IPS-NIHi11 (cell line): ENCODE measurements at places on chromosomes 3 and 15.
A peak's percentile ranks its signal among the peaks of the same experiment; 100 is the strongest.

DNA sequence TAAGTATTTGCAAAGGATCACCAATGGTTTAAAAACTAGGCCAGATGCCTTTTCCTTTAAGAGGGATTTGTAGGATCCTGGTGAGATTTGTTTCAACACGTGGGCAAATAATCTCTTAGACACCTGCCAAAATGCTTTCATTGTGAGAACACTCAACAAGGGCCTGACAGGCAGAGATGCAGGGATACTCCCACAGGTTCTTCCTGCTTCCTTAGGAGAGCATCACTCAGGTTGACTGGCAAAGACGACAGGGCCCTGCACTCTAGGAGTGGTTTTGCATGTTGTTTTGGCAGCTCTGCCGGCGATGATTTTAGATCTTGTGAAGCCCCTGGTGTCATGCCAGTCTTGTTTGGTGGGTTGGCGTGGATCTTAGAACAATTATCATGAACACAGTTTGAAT is 184.5 kb downstream of the NR1D2 start:
- DNase-seq: no peak

- no peak for DNase-seq
Observed at GRCh38 chr3:40021338-40021737, 211.9 kb downstream of the MYRIP start.

DNA sequence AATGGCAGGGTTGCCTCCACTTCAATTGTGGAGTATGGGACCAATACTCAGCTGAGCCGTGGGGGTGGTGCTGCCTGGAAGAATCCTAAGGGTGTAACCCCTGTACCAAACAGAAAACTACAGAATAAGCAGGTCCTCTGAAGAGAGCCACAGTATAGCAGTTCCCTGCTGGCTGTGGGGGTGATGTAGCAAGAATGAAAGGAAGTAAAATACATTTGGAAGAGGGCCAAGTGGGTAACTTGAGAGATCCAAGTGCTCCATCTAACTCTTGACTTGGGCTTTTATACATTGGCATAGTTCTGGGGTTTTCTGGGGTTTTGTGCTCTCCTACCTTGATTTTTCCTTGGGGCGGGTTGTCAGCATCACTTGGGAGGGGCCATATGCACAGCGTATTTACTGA is 341.4 kb downstream of the OTOL1 start:
- DNase-seq: no peak

- no peak for DNase-seq
Observed at GRCh38 chr3:61912158-61912557, 350.8 kb downstream of the PTPRG start.

DNA sequence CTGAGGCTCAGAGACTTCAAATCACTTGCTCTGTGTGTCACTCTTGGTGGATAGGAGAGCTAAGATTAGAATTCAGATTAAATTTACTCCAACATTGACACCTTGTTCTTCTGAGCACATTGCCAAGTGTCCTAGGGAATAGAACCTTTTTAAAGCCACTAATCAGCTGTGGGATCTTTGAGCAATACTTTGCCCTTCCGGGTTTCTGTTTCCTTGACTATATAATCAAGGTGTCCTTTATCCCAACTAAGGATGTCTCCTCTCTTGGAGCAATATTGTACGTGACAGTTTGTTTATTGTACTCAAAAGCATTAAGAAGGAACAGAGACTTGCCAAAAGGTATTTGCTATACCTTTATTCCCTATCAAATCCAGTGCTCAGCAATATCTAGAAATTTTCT is 170.9 kb upstream of the CADPS start:
- DNase-seq: no peak

GRCh38 chr15:68640791-68641331 is 62.1 kb downstream of the CORO2B start:
- no peak for DNase-seq

DNA sequence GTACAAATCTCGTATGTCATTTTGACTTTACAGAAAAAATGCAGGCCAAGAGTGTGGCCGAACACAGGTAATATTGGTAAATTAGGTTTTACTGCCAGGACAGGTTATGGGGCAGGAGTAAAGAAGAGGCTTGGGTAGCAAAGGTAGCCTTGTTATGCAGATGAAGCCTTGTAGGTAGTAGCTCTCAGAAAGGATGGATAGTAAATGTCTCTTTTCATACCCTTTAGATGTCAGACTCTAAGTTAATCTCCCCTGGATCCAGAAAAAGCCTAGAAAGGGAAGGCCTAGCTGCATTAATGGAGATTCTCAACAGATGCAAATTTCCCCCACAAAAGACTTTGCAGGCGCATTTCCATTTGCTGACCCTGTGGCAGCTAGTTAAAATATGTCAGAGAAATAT is 1445.1 kb upstream of the CADM2 start:
- peak; percentile 14 for DNase-seq

GRCh38 chr3:150059729-150060128 is 89.0 kb upstream of the PFN2 start:
- no peak for DNase-seq

GRCh38 chr15:34584996-34585395 is 1.5 kb upstream of the GOLGA8B start:
- no peak for DNase-seq
